Spleen (tissue), 13 donors: ENCODE measurements at places on chromosomes 11 and 22.

DNA sequence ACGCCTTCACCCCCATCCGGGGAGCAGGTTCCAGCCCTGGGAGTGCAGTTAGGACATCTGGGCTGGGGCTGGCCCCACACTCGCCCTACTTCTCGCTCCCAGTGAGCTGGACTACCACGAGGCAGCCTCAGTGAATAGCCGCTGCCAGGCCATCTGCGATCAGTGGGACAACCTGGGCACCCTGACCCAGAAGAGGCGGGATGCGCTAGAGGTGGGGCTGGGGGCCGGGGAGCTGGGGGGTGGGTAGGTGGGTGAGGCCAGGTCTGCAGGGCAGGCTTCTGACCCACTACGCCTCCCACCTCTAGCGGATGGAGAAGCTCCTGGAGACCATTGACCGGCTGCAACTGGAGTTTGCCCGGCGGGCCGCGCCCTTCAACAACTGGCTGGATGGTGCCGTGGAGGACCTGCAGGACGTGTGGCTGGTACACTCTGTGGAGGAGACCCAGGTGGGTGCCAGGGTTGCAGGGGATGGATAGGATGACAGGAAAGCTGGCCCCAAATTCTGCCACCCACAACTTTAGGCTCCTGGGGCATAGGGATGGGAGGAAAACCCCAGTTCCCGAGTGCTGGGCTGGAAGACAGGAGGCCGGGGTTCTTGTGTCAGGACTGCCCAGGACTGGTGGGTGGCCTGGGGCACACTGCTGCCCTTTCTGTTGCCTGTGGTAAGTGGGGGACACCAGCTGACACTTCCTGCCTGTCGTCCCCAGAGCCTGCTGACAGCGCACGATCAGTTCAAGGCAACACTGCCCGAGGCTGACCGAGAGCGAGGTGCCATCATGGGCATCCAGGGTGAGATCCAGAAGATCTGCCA, 8.3 kb downstream of the CTSF start:
- DNase-seq = no peak

DNA sequence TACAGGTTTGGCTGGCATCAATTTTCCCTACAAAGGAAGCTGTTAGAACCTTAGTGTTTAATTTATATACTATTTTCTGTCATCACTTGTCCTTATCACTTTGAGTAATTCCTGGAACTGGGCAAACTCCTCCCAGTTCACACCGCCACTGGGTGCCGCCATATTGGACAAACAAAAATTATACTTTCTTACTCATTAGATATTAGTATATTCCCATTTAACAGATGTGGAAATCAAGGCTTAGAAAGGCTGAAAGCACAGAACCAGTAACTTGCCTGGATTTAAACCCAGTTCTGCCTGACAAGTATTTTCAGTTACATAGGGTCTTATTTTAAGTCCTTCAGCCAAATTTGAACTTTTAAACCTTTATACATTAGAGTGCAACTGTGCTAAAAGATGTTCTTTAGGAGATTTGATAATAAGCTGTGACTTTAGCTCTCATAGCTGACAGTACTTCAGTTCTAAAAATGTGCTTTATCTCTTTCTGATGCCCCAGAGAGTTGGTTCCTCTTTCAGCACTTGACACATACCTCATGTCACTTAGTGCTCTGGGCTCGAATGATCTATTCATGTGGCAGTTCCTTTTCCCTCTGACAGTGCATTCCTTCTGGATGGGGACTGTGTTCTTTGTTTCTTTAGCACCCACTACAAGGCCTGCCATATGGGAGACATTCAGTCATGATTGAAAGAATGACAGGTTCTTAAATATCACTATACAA, 25.4 kb downstream of the COA4 start:
- DNase-seq = no peak

GRCh38 chr22:45919504-45920286, 57.3 kb downstream of the WNT7B start:
- DNase-seq = no peak

DNA sequence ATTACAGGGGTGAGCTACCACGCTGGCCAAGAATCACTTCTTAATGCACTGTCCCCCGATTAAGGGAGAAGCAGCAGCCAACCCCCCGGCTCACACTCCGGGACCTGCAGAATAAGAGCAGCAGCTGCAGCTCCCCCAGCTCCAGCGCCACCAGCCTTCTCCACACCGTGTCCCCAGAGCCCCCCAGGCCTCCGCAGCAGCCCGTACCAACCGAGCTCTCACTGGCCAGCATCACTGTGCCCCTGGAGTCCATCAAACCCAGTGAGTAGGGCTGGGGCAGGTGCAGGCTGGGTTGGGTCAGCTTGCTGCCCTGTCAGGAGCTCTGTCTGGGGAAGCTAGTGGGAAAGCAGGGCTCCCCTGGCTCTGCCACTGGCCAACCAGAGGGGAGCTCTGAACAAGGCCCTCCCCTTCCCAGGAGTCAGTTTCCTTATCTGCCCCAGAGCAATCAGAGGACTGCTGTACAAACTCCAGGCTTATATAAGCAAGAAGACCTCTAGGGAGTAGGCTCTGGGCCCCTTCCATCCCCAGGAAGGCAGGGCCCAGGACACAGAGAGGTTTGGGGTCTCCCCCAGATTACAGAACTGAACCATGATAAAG, 8.5 kb upstream of the SH3BP1 start:
- DNase-seq = peak; percentile 73

- peak; percentile 93 for DNase-seq
Measured at GRCh38 chr22:49961005-49961600, 531 bp downstream of the PIM3 start.

- no peak for DNase-seq
Measured at GRCh38 chr11:128271401-128271800, 316.0 kb downstream of the ETS1 start.

- no peak for DNase-seq
Measured at GRCh38 chr11:45470794-45471167, 184.6 kb upstream of the SYT13 start.

GRCh38 chr22:28711820-28712777, 29.5 kb downstream of the CHEK2 start:
- DNase-seq = no peak

- DNase-seq = peak; percentile 56
Measured at GRCh38 chr11:126140201-126140925, 71.1 kb downstream of the RPUSD4 start.

DNA sequence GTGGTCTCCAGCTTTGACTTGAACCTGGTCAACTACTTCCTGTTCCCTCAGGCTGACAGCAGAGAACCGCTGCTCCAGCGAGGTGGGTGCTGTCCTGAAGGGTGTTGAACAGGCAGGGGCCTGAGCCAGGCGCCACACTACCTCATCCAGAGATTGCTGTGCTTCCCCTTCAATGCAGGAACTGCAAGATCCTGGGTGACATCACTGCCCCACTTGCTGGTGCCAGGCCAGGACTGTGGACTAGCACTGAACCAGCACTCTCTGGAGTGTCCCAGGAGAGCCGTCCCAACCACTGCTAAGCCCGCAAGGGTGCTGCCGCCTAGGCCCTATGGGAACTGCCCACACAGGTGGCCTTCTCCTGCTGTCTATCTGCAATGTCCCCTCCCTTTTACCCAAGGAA, 51.7 kb downstream of the GAB4 start:
- DNase-seq = peak; percentile 57

DNA sequence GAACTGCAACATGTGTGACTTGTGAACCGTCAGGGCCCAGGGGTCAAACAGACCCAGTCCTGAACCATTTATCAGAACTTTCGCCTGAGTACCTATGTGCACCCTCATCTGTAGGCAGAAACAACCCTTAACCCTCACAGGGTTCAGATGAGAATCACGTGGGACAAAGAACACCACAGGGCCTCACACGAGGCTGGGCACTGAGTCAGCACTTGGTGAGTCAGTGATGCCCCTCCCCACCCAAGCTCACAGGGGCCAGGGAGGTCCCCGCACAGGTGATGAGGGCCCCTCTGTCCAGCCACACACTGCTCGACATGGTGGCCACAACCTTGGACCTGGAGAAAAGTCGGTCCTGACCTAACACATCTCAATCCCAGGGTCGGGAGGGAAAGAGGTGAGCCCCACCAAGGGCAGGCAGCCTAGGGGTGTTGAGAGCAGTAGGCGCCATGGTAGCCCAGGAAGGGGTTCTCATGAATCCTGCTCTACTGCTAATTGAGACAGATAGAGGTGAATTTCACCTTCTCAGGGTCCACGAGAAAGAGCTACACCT, 176.4 kb downstream of the SHANK2 start:
- no peak for DNase-seq

DNA sequence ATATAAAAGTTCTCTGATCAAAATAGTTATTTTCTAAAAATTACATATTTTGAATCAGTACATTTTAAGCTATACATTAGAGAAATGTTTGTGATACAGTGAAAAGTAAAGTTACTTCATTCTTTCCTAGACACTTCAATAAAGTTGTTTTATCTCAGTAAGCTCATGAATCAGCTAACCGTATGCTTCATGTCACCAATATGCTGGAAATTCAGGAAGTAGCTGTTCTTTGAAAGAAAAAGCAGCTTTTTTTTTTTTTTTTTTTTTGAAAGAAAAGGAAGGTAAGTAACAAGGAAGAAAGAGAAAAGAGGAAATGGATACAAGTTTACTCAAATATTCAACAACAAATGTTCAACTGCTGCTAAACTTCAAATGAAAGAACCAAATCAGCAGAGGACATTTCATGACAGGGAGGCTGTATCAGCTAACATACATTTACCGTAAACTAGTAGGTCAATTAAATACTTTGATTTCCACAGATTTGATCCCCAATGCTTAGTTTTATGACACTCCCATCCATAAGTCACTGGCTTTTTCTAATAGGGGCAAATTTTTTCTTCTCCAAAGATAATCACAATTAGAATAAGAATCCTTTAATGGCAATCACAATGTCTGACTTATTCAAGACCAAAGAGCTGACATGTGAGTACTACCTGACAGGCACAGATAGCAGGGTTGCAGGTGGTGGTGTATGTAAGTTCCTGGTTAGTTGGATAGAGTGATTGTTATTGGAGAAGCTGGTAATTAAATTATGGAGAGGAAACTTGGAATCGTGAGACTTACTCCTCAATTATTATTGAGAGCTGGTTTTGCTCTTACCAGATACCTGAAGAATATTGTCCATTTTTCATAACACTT, 754 bp downstream of the OR52A1 start:
- DNase-seq = no peak

DNA sequence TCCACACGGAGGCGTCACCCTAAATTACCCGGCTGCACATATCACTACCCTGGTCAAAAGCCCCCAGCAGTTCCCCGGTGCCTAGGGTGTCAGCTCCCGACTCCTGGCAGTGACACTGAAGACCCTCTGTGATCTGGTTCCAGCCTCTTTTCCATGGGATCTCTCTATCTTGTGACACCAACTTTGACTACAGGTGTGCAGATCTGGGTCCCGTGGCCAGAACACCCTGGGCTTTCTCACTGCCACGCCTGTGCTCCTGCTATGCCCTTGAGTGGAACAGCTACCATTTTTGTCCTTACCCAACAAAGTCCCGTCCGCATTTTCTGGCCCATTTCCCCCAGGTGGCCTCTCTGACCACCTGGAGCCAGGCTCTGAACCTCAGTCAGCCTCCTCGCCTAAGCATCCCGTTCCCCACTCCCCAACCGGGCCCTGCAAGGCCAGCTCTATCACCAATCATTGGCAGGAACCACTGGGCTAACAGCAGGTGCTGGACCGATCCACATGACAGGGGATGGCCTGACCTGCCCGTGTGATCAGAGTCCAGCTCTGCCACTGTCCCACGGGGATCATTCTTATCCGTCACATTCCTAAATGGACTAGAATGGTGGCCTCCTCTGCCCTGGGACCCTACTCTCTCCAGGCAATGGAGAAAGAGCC, 20.7 kb upstream of the CBX7 start:
- DNase-seq = no peak

- DNase-seq = peak; percentile 51
Measured at GRCh38 chr22:18110954-18111758, 547 bp downstream of the TUBA8 start.

GRCh38 chr11:114447892-114448291, 8.6 kb downstream of the REXO2 start:
- no peak for DNase-seq

GRCh38 chr11:14764579-14765527, 121.2 kb downstream of the PDE3B start:
- DNase-seq = no peak

GRCh38 chr11:1943977-1944376, 3.2 kb upstream of the MRPL23 start:
- peak; percentile 43 for DNase-seq

DNA sequence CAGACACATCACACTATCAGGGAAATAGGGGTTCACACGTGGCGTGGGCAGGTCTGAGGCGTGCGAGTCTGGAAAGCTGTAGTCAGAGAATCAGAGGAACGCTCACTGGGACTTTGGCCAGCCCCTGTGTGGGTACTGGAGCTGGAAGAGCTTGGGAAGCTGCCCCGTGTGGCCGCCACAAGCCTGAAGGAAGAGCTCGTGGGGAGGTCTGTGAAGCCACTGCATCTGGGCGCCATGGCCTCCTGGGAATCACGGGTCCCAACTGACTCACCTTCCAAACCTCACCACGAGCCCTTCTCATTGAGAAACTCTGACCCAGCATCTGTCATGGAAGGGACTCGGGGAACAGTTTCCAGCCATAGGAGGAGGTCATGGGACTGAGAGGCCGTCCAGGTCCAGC, 5.9 kb upstream of the MRGPRF start:
- no peak for DNase-seq

GRCh38 chr11:48036011-48036410, 55.7 kb downstream of the PTPRJ start:
- peak; percentile 30 for DNase-seq

- DNase-seq = no peak
Measured at GRCh38 chr11:431921-432320, 9.9 kb downstream of the ANO9 start.

DNA sequence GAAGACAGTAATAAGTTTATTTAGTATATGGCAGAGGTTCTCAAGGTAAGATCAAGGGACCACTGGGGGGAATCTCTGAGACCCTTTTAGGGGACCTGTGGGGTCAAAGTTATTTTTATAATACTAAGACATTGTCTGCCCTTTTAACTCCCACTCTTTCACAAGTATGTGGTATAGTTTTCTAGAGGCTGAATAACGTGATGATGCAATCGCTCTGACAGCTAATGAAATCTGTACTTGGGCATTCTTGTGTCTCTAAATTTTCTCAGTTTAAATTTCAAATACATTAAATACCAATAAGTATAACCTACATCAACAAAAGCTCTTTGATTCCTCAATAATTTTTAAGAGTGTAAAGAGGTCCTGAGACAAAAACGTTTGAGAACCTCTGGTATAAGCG, 147.9 kb downstream of the ATG16L2 start:
- no peak for DNase-seq

- no peak for DNase-seq
Measured at GRCh38 chr11:126645186-126645585, 289.7 kb downstream of the ST3GAL4 start.
